ENCODE measurements at places on chromosomes 5 and 9.

DNA sequence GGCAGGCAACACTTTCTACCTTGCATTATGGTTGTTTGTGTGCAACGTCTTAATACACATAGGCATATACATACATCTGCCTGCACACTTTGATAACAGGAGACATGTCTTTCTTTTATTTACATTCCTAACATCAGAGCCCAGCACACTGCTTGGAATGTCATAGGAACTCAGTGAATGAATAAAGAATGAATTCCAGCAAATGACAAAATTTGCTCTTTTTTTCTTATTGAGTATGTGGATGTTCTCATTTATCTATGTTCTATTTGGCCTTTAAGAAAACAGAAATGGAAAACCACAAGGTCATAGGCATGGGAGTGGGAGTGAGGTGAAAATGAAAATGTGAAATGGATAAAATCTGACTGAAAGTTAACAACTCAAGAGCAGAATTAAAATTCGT, 36.3 kb upstream of the PALM2AKAP2 start:
- DNase-seq: no peak

GRCh38 chr5:119926301-119926700, 296.9 kb downstream of the FAM170A start:
- no peak for DNase-seq

DNA sequence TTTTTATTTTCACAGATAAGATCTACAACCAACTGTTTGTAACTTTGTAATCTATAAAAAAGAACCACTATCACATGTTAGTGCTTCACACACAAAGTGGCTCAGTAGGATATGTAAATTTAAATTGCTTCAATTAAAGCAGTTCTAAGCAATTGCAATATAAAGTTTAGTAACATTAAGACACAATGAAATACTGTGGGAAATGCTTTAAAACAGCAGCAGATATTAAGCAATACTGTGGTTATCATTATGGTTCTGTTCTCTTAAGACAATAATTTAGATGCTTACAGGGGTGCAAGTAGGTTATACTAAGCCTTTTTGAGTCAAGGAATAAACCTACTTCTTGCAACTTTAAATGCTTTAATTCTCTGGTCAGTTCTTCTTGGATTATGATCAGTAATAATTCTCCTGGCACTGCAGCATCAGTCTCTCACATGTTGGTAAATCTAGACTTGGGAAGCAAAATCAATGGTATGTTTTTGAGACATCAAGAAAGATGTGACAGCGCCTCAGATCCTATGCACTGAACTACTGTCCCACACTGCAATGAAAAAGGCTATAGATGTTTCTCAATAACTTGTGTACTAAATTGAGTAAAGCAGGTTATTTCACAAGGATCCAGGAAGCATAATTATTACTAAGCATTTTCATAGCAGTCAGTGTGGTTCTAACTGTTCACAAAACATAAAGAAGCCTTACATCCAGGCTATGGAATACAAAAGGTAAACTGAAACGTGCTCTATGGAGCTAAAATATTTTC, 338.7 kb upstream of the PDE4D start:
- DNase-seq: no peak

GRCh38 chr9:5714501-5715401, 85.8 kb downstream of the RIC1 start:
- no peak for DNase-seq

GRCh38 chr5:132007399-132008162, 3.9 kb downstream of the ACSL6 start:
- peak; percentile 48 for DNase-seq

DNA sequence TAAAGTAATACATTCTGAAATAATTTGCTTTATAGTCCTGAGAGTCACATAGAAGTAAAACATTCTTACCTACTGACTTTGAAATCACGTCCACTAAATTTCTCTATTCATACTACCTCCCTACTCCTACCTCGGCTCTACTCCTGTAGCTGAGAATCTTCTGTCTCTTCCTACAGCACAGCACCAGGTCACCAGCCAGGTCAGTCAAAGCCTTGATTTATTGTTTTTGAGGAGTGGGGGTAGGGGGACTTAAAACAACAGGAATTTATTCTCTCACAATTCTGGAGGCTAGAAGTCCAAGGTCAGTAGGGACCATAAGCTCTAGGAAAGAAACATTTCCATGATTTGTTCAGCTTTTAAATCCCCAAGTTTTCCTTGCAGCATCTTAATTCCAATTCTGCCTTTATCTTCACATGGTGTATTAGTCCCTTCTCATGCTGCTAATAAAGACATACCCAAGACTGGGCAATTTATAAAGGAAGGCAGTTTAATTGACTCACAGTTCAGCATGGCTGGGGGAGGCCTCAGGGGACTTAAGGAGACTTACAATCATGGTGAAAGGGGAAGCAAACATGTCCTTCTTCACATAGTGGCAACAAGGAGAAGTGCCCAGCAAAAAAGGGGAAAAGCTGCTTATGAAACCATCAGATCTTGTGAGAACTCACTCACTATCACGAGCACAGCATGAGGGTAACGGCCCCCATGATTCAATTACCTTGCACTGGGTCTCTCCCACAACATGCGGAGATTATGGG, 49.6 kb upstream of the CCNG1 start:
- DNase-seq: no peak

GRCh38 chr5:80592105-80592504, 22.0 kb upstream of the ANKRD34B start:
- no peak for DNase-seq

GRCh38 chr5:30183795-30184194, 1009.7 kb upstream of the CDH6 start:
- no peak for DNase-seq

DNA sequence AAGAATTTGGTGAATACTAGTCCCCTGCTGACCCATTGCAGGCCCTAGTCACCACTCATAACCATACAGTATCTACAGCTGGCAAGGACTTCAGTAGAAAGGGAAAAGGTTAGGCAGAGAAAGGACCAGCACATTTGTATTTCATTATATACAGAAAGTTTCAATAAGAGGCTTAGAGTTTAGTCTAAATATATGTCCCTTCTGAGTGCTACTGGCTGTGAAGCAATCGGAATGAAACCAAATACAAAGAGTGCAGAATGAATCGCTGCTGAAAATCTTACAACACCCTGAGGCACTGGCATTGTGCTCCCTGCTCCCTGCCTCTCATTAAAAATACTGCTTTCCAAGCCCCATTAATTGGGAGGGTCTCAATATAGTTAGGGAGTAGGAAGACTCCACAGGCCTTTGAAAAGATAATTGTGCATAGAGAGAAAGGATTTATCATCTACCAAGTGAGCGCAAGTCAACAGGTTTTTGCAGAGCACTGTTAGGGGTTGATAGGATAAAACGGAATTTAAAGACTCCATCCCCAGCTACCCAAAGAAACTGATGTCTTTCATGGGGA, 110.8 kb downstream of the SLC1A3 start:
- DNase-seq: no peak

GRCh38 chr5:135976216-135976615, 21.4 kb upstream of the LECT2 start:
- DNase-seq: no peak

DNA sequence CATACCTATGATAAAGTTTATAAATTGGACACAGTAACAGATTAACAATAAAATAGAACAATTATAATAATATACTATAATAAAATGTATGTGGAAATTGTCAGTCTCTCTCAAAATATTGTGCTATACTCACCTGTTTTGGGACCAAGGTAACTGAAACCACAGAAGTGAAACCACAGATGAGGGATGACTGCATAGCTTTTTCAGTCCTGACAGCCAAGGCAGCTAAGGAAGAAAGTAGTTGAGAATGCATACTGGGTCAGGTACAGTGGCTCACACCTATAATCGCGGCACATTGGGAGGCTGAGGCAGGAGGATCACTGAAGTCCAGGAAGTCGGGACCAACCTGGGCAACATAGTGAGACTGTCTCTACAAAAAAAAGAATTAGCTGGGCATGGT, 8.9 kb downstream of the SRP19 start:
- no peak for DNase-seq

- no peak for DNase-seq
Measured at GRCh38 chr9:109143881-109144562, 23.0 kb downstream of the FRRS1L start.

- DNase-seq: no peak
Measured at GRCh38 chr9:14956208-14956607, 46.0 kb upstream of the FREM1 start.

DNA sequence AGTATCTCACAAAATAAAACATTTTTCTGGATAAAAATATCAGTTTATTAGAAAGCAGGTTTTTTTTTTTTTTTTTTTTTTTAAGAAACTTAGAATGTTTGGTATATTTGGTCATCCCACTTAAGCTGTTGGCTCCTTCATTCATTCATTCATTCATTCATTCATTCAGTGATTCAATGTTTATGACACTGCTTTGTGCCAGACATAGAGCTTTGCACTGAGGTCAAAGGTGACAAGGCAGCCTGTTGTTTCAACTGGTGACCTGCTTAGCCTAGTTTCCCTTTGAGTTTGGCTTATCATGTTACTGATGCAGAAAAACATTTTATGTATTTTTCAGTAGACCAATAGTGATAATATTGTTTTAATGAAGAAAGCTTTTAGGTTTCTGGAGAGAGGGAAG, 23.5 kb downstream of the CPEB4 start:
- no peak for DNase-seq

DNA sequence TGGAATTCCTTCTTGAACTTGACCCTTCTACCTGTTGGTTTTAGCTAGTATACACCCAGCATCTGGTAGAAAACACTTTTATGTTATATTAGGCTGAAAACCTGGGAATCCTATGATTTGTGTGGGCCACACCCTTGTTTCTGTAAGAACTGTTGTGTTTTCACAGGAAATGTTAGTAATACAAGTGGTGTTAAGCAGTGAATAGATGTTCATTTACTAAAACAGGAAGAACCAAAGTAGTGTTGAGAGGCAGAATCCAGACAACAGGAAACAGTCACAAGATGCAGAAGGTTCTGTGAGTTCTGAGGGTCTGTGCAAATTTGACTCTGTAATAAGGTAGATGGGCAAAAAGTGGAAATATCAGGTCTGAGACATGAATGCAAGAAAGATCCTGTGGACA, 73.0 kb upstream of the RAI14 start:
- no peak for DNase-seq

DNA sequence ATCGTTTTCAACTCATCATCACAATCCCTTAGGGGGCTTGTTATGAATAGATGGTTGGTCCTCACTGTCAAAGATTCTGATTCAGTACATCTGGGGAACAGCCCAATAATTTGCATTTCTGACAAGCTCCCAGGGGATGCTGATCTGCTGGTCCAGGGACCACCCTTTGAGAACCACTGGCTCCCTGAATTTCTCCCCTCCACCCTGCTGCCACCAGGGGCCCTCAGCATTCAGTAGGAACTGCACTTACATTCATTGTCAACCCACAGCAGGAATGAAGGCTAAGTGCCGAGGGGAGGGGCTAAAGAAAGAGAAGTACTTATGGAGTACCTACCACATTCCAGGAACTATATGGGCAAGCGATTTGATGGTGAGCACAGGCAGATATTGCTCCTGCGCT, 85.9 kb downstream of the BOD1 start:
- DNase-seq: no peak

- no peak for DNase-seq
Measured at GRCh38 chr5:142746532-142747433, 23.4 kb upstream of the ARHGAP26 start.

GRCh38 chr9:91536211-91536691, 112.6 kb upstream of the NFIL3 start:
- DNase-seq: no peak

GRCh38 chr5:66713998-66714397, 117.8 kb downstream of the MAST4 start:
- no peak for DNase-seq

- DNase-seq: no peak
Measured at GRCh38 chr5:143200781-143201398, 202.6 kb downstream of the NR3C1 start.

GRCh38 chr5:157718519-157718918, 12.7 kb upstream of the THG1L start:
- DNase-seq: no peak

DNA sequence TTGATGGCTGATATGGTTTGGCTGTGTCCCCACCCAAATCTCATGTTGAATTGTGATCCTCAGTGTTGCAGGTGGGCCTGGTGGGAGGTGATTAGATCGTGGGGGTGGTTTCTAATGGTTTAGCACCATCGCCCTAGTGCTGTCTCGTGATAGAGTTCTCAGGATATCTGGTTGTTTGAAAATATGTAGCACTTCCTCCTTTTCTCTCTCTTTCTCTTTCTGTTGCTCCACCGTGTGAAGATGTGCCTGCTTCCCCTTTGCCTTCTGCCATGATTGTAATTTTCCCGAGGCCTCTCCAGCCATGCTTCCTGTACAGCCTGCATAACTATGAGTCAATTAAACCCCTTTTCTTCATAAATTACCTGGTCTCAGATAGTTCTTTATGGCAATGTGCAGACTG, 111.6 kb downstream of the SREK1 start:
- no peak for DNase-seq

DNA sequence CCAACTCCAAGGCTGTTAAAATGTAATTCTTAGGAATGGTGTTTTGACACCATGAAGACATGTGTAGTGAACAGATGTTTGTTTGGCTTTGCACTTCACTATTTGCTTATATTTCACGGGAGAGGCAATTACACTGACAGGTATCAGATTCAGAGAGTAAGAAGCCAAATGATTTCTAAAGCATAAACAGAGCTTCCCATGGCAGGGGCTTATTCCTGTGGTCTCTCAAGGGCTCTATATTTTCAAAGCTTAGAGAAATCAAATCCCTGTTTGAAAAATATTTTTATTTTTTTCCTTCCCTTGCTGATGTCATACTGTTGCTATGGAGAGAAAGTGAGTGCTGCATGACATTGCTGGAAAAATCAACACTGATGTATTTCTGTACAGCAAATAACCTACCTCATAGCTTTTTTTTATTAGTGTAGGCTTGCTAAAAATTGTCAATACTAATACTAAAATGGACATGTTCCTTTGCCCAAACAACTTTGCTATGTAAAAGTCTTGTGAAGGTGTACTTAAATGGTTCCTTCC, 161.4 kb downstream of the GIN1 start:
- no peak for DNase-seq

DNA sequence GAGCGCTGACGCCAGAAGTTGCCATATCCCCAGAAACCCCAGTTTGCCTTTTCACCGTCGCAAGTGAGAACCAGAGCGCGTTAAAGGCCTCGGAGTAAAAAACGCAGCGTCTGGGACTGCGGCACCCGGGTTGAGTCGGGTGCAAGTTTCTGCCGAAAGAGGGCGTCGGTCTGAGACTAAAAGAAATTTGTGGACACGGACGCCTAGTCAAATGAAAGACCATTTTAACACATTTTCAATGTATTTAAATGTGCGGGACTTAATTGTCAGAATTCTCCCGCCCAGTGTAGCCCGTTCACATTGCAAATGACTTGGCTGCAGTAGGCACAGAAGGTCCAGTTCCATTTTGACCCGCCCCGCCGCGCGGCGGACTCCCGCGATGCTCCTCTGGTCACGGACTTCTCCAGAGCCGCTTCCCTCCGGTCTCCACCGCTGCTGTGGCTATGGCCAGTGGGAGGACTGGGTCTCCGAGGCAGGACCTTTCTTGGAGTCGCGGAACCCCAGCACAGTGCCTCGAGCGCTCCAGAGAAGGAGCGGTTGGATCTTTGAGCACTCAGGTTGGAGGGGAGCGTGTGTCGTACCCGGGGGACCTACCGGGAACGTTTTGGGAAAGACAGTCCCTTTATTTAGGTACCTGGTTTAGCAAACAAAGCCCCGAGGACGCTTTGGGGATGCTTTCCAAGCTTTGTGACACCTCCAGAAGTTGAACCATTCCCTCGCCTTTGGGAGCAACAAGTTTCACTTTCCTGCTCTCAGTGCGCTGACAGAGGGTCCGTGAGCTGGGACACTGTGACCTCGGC, 1.2 kb upstream of the NPR3 start:
- DNase-seq: no peak
